ENCODE measurements at places on chromosomes 6 and 20. TPM values are rescaled to one million over a fixed set of nuclear protein-coding genes. Genes with fewer than 3 reads are reported as not detected.

Gene DNMT3B
- total RNA-seq, result 4.3 TPM

Gene TP53TG5
- 0.44 TPM for total RNA-seq

Gene ALDH8A1
- 0.19 TPM for total RNA-seq

Gene ADAT2
- total RNA-seq, result 2.6 TPM

Gene DAAM2
- total RNA-seq, result 5.7 TPM

Gene C6orf52
- total RNA-seq, result 0.89 TPM

Gene LYRM4
- total RNA-seq, result 14.9 TPM

Gene MAP7
- total RNA-seq, result 37.9 TPM

Gene NXT1
- total RNA-seq, result 6.5 TPM

DNA sequence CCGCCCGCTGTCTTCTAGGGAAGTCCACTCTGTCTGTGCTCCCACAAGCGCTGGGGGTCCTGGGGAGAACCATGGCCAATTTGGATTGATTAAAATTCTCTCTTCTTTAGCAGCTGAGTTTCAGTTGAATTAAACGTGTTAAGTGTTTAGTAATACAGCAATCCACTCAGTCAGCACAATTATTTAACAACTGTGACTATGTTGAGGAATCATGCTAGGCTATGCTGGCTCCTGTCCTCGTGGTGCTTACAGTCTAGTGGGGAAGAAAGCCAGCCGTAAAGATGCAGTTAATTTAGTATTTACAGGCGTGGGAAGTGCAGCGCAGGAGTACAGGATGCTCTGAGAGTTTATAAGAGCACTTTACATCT, 88.9 kb upstream of the FOXP4 start:
- DNase-seq, result no peak

- DNase-seq, result no peak
Observed at GRCh38 chr6:10838794-10839333, 525 bp upstream of the MAK start.

DNA sequence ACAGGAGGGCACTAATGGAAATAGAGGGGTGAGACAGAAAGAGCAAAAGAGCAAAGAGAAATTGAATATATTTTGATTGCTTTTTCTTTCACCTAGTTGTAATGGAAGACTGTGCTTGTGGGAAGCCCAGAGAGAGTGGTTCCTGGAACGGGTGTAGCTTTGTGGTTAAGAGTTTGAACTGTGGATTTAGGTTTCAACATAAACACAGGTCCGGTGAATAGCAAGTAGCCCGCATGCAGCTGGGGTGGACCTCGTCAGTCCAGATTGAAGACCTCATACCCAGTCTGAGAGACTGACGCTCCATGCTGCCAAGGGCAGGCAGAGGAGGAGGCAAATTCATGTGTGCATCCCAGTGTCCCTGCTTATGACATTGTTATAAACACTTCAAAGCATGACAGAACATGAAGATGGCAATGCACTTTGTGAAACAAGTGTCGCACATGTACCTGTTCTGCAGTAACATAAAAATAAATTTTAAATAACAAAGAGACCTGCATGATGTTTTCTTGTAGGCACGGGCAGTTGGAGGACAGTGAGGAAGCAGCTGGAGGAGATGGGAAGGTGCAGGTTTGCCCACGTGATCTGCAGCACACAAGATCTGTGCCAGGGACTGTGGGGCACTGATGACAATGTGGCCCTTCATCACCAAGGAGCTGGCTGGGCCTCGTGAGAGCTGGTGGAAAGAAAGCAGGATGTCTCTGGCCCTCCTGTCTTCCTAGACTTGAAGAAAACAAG, 220.5 kb upstream of the SSTR4 start:
- no peak for DNase-seq

- no peak for DNase-seq
Observed at GRCh38 chr6:140956571-140957369, 1176.0 kb upstream of the GJE1 start.

GRCh38 chr6:158037771-158038170, 56.1 kb downstream of the SYNJ2 start:
- no peak for DNase-seq

GRCh38 chr6:27684264-27685211, 211.6 kb upstream of the ZNF184 start:
- DNase-seq, result no peak

- DNase-seq, result no peak
Observed at GRCh38 chr20:43710370-43711044, 16.3 kb downstream of the GTSF1L start.

GRCh38 chr20:20299904-20300303, 68.0 kb upstream of the INSM1 start:
- no peak for DNase-seq

GRCh38 chr20:23272176-23273029, 78.2 kb upstream of the NXT1 start:
- DNase-seq, result no peak

- no peak for DNase-seq
Observed at GRCh38 chr20:1842281-1842680, 52.9 kb upstream of the SIRPA start.

- no peak for DNase-seq
Observed at GRCh38 chr20:25408170-25408547, 686 bp downstream of the GINS1 start.

- no peak for DNase-seq
Observed at GRCh38 chr6:782141-782540, 89.2 kb upstream of the EXOC2 start.
